ENCODE measurements at places on chromosomes 2 and 18.

DNA sequence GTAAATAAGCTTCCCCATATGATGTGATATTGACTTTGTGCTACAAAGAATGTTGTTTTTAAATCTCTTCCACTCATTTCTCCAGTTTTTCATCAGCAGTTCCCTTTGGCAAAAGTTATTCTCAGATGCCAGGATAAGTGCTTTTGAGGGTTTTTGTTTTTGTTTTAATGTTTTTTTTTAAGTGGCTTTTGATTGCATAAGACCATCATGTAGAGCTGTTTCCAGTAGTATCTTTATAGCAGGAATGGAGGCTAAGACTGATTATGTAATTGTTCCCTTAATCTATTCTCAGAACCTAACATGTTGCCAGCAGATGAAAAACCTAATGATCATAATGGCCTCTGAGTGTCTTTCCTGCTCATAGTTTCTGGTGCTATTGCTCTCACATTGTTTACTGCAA lies 77.9 kb downstream of the CABLES1 start:
- DNase-seq: no peak

DNA sequence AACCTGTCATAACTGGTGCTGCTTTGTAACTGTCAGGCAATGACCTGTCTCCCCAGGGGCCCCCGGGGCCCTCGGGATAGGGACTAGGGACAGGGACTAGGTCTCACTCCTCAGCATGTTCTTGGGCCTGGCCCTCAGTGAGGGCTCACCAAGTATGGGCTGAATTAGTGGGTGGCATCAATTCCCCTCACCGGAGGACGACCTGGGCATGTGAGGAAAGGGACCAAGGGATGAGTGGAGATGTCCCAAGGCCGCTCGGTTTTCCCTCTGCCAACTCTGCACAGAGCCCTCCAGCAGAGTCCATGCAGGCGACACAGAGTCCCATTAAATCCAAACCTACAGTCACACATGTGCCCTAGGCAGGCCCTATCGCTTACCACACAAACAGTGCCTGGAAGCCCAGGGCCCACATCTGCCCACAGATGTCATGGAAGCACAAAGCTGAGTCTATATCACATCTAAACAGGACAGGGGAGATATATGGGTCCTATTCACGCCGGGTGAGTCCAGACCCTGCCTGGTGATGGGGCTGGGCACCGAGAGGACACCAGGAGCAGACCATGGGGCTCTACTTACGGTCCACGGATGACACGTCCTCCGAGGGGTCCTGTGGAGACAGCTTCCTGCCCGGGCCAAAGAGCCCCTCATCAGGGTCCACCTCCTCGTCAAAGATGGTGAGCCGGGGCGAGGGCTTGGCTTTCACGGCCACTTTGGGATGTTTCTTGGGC lies 26.6 kb downstream of the HS1BP3 start:
- no peak for DNase-seq

- no peak for DNase-seq
Measured at GRCh38 chr2:199922856-199923255, 11.8 kb downstream of the C2orf69 start.

DNA sequence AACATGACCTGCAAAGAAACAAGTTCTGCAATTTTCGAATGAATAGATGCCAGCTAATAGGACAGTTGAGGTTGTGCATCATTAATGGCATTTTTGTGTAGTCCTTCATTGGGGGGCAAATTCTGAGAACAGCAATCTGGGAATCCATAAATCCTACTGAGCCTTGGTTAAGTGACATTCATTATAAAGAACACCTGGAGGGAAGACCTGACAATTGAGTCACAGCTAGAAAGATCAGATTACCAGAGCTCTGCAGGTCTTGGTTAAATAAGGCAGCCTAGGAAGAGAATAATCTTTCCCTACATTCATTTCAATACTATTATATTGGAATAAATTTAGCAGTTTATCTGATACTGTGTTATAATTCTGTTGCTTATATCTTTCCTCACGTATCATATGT lies 14.3 kb downstream of the KCNH7 start:
- no peak for DNase-seq

GRCh38 chr2:51027968-51028367 lies 4.0 kb downstream of the NRXN1 start:
- DNase-seq: no peak

GRCh38 chr18:44627280-44627679 lies 53.4 kb upstream of the SETBP1 start:
- no peak for DNase-seq

GRCh38 chr2:216015722-216016464 lies 2.5 kb upstream of the MREG start:
- no peak for DNase-seq

- DNase-seq: no peak
Measured at GRCh38 chr2:134078354-134078753, 175.5 kb upstream of the MGAT5 start.

DNA sequence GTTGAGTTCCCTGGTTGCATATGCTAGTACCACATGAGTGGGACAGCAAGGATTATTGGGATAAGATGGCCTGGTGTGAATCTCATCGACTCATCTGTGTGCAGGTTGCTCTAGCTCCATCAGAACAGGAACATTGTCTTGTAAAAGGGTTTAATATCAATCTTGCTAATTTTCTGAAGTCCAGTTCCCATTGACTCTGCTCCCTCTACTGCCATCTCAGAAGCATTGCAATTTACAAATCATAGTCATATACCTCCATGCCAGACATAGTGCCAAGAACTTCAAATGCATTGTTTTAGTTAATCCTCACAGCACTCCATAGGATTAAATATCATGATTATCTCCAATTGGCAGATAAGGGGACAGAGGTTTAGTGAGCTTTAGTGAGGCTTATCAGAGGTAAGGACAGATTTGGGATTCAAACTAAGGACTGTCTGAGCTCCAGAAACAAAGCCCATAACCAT lies 4.8 kb upstream of the STAT4 start:
- DNase-seq: no peak

DNA sequence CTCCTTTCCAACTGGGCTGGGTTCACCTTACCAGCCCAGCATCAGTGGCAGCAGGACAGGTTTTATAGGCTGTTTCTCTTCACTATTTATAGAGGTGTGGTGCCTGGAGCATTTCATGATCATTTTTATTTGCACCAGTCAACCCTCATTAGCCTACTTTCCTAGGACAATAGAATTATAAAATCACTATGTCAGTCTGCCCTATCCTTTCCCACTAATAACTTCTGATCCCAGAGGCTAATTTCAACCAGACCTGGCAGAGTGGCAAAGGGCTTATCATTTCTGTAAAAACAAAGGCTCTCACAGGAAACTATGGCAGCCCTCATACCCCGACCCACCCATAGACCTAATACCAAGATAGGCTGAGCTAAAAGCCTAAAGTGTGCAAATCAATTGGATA lies 243.5 kb upstream of the TMEFF2 start:
- DNase-seq: no peak

DNA sequence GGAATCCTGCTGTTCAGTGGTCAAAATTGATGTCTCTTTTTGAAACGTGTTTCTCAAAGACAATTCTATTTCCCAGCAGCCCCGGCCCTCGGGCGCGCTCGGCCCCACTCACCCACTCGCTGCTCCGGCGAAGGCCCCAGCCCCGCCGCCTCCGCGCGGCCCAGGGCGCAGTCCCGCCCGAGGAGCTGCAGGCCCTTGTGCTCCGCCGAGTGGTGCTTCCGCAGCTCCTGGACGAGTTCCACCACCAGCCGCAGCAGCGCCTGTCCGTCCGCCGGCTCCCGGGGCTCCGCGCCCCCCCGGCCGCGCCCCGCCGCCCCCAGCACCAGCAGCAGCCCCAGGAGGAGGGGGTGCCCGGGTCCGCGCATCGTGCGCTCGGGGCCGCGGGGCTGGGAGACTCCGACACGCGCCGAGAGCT lies 413 bp downstream of the ALKAL2 start:
- no peak for DNase-seq

DNA sequence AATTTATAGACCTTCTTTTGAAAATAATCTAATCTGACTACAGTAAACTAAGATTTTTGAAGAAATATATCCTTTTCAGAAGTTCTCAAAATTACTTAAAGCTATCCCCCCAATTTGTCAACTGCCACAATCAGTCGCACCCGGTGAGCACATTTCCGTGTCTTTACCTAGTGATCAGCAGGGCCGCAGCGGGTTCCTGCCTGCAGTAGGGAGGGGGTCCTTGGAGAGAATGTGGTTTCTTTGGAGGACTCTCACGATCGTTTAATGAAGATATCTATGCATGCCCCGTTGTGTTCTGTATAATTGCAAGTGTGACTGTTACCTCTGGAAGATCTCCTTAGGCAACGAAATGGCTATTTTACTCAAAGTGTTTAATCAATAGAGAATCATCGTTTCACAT lies 251.9 kb upstream of the RAB12 start:
- no peak for DNase-seq

- DNase-seq: no peak
Measured at GRCh38 chr2:120255986-120256650, 3.5 kb downstream of the RALB start.

GRCh38 chr2:2269426-2269825 lies 61.6 kb downstream of the MYT1L start:
- no peak for DNase-seq

GRCh38 chr2:208373460-208374089 lies 33.0 kb upstream of the PTH2R start:
- DNase-seq: no peak

- DNase-seq: no peak
Measured at GRCh38 chr2:85053802-85054201, 79.4 kb upstream of the TCF7L1 start.

GRCh38 chr2:8543060-8543382 lies 138.8 kb upstream of the ID2 start:
- no peak for DNase-seq

- no peak for DNase-seq
Measured at GRCh38 chr2:128547667-128548066, 229.0 kb upstream of the HS6ST1 start.

DNA sequence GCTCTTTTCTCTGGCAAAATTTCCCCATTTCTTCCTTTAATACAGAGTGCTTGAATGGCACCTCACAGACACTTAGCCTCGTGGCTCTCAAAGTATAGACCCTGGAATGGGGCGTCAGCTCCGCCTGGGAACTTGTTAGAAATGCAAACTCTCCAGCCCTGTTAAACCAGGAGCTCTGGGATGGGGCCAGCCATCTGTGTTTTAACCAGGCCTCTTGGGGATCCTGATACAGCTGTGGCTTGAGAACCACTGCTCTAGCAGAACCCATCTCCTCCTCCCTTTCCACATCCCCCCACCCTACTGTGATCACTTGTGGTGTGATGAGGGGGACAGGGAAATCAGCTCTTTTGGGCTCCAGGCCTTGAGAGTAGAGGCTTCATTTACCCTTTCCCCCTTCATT lies 15.9 kb downstream of the LTBP1 start:
- DNase-seq: no peak

DNA sequence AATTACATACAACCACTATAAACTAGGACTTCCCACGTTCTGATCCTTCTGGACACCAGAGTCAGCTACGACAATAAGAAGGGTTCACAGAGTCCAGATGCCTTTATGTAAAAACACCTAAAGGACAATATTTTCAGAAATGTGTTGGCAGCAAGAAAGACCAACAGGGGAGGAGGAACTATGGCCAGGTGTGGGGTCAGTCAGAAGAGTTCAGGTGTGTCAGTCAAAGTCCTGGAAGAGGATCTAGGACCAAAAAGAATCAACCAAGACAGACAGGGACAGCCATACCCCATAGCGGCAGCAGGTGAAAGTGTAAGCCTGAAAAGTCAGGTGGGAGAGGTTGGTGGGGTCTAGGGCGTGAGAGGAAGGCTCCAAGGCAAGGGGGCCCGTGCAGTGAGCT lies 38.0 kb upstream of the YPEL5 start:
- DNase-seq: no peak

DNA sequence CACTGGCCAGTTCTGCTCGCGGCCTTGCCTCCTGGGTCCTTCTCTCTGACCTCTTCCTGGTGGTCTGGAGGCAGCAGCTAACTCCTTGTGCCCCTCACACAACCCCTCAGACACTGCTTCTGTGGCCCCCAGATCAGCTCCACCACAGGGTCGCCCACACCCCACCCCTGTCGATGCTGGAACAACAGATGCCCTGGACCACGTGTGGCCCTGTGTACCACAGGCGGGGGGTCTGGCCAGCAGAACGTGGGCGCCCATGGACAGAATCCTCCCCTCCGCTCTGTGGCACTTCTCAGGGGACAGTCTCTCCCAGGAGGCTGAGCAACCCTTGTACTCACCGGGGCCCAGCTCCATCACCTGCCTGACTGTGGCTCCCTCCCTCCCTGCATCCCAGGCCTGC lies 245.6 kb downstream of the NDUFA10 start:
- DNase-seq: peak; percentile 2

DNA sequence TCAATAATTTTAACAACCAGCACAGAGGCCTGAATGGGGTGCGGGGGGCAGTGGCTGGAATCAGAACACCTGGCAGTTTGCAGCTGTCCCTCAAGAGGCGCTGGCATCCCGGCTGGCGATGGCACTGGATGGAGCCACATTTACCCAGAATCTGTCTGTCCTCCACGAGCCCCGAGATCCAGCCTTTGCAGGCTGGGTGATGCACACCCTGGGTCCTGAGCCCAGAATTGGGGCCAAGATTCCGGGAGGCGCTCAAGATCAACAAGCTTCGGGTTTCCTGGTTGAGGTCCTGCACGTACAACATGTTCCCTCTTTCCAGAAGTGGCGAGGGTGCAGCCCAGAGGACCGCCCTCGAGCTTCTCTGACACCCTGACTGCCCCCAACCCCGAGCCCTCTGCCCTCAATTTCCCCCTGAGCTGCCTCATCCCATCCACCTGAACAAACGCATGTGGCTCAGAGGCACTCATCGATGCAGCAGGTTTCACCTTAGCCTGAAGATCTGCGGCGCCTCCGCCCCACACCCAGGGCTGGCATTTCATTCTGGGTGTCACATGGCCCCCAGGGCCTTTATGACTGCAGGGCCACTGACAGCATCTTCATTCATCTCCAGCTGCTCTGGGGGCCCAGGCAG lies 97.5 kb downstream of the TFCP2L1 start:
- DNase-seq: no peak

GRCh38 chr2:124953921-124954320 lies 928.8 kb downstream of the CNTNAP5 start:
- no peak for DNase-seq

DNA sequence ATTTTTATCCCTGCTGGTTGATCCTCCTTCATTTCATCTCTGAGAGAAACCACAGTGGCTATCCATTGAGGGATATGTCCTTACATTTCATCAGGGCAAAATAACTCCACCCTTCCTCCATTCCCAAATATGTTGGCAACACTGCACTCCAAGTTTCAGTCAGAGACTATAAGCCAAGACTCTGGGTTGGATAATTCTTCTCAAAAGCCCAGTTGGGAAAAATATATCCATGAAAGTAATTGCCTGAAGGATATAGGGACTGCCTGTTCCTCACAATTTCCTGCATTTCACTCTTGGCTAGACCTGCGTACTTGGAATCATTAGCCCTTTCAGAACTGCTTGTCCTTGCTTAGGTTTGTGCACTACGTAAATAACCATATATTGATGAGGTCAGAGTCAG lies 27.9 kb upstream of the EPB41L3 start:
- DNase-seq: no peak

GRCh38 chr2:74025971-74026612 lies 41.4 kb downstream of the TET3 start:
- no peak for DNase-seq

DNA sequence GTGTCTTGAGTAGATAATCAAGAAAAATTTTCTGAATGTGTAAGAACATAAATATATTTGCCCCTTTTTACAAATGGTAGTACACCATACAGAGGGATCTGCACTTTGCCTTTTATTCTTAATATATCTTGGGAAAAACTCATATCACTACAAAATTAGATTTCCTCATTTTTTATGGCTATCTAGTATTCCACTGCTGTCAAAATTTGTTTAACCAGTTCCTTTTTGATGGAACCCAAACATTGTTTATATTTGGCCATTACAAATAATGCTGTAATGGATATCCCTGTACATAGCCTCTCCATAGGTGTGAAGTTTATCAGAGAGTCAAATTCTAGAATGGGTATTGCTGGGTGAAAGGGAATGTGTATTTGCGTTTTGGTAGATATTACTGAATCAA lies 243.1 kb downstream of the AGPS start:
- DNase-seq: no peak

Data from activated CD4-positive, alpha-beta T cell treated with anti-CD3 and anti-CD28 coated beads for 1 hour (primary cell).